Naive thymus-derived CD8-positive, alpha-beta T cell (primary cell): ENCODE measurements at places on chromosomes 12 and 14. TPM values are rescaled to one million over a fixed set of nuclear protein-coding genes. Genes with fewer than 3 reads are reported as not detected.

NCKAP5L gene
- 2.4 TPM for polyA plus RNA-seq

WDR89 gene
- 18.7 TPM for polyA plus RNA-seq

CFAP251 gene
- 0.06 TPM for polyA plus RNA-seq

GALC gene
- polyA plus RNA-seq, result 9.0 TPM

SH2B3 gene
- polyA plus RNA-seq, result 3.2 TPM

TAS2R46 gene
- not detected for polyA plus RNA-seq

GZMB gene
- polyA plus RNA-seq, result 161 TPM

PTGER2 gene
- polyA plus RNA-seq, result 91.2 TPM

FBLN5 gene
- polyA plus RNA-seq, result 21.2 TPM

TAS2R50 gene
- polyA plus RNA-seq, result not detected
